AML-193 (cell line): ENCODE measurements at places on chromosomes 12 and 14.

GRCh38 chr14:98514016-98514415 is 758.0 kb downstream of the BCL11B start:
- DNase-seq: no peak

GRCh38 chr14:38578278-38578681 is 322.4 kb upstream of the CLEC14A start:
- no peak for DNase-seq

DNA sequence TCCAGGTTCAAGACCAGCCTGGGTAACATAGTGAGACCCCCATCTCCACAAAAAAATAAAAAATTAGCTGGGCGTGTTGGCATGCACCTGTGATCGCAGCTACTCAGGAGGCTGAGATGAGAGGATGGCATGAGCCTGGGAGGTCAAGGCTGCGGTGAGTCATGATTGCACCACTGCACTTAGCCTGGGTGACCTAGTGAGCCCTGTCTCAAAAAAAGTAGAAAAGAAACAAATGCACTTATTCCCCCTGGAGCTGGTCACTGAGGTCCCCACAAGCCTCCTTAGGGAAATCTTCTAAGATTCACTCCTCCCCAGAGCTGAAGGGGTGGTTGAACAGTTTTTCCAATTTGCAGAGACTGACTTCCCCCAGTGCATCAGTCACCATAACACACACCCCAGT is 1.6 kb downstream of the CD9 start:
- no peak for DNase-seq

GRCh38 chr12:195156-195555 is 18.8 kb downstream of the SLC6A12 start:
- no peak for DNase-seq

- DNase-seq: no peak
Observed at GRCh38 chr12:120646044-120646443, 5.6 kb downstream of the CABP1 start.

GRCh38 chr12:112346194-112346593 is 36.0 kb downstream of the HECTD4 start:
- DNase-seq: no peak

GRCh38 chr14:81433378-81433777 is 33.3 kb upstream of the STON2 start:
- DNase-seq: no peak

GRCh38 chr14:101982621-101983020 is 18.2 kb downstream of the DYNC1H1 start:
- no peak for DNase-seq

- no peak for DNase-seq
Observed at GRCh38 chr12:114415525-114415868, 9.6 kb upstream of the TBX5 start.

DNA sequence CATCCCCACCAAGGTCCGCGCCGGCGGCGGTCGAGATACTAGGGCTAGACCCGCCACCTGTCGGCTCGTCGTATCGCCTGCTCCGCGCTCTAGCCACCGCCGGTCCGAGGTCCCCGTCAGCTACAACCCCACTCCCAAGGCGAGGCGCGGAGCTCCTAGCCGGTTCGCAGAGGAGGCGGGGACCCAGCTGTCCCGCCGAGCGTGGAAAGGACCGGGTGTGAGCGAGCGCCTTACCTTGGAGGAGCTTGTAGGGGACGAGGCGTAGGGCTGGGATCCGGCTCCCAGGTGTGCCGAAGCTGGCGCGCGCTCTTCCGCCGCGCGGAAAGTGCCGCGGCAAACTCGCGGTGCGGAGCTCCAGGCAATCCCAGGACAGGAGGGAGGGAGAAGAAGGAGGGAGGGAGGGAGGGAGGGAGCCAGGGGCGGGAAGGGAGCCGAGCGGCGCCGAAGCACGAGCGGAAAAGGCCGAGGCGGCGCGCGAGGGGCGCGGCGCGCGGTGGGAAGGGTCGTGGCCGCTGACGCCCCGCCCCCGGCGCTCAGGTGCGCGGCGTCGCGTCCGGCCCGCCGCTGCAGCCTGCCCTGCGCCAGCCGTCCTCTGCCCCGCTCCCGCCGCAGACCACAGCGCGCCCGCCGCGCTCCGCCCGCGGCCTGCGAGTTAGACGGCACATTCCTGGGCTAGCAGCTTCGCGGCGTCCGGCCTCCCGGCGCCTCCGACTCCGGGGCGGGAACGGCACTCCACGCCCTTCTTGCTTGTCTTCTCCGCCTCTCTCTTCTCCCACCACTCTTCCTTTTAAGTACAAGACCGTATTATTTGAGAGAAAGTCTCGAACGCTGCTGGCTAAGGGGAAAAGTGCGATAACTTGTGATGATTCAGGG is at the start of gene PAWR:
Gene PAWR (minus strand): TSS at position 327 of the 873 bp plus-strand sequence. CDS start 720 bp downstream, outside the sequence.
- peak; percentile 51 for DNase-seq
